Inflammatory macrophage treated with lipopolysaccharide for 4 hours (primary cell): ENCODE measurements at places on chromosomes 5 and 9.

DNA sequence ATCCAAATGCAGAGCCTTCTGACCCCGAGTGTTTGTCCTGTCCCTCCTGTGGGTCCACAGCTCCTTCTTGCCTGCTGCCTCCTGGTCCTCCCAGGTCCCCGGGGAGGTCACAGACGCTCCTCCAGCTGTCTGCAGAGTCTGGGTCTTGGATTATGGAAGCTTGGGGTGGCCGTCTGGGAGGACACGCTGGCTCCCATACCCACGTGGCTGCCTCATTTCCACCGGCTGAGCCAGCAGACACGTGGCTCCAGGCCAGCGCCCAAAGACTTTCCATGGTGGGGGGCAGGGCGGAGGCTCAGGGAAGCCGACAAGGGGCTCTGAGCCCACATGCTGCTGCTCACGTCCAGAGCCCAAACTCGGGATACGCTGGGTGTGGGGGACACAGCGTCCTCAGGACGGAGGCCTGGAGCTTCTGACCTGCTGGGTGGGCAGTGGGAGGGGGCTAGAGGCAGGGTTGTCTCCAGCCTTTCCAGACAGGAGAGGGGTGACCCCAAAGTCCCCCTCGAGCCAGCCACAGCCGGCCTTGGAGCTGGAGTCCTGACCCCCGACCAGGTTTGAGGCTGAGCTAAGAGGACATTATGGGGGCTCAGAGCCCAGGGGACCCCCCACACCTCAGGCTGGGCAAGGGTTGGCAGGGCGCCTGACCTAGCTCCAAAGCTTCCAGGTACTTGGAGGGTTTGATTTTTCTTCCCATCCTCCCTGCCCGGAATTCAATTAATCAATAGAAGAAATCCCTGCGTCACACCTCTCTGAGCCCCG is 24.2 kb upstream of the RNU6ATAC start:
- DNase-seq = no peak

GRCh38 chr9:90909225-90909624 is 107.6 kb downstream of the SYK start:
- no peak for DNase-seq

- no peak for DNase-seq
Measured at GRCh38 chr9:18154661-18155060, 319.3 kb upstream of the ADAMTSL1 start.

DNA sequence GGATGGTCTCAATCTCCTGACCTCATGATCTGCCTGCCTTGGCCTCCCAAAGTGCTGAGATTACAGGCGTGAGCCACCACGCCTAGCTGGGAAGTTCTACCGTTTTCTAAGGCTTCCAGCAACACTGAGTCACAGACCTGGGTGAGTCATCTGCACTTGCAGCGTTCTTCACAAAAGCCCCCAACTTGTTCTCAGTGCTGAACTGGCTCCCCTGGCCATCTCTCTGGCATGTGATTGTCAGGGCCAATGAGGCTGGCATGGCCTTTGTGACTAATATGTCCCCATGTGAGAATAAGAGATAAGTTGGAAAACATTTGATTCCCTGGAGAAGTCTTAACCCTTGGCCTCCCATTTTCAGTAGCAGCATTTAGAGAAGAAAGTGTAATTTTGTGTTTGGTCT is 124.4 kb downstream of the WDR41 start:
- DNase-seq = no peak

- DNase-seq = no peak
Measured at GRCh38 chr9:16848179-16848578, 22.3 kb downstream of the BNC2 start.

GRCh38 chr5:125326150-125326510 is 579.7 kb upstream of the ZNF608 start:
- no peak for DNase-seq

GRCh38 chr5:55582256-55582655 is 47.5 kb upstream of the PLPP1 start:
- peak; percentile 60 for DNase-seq

GRCh38 chr5:172624083-172624995 is 16.7 kb upstream of the NEURL1B start:
- no peak for DNase-seq

DNA sequence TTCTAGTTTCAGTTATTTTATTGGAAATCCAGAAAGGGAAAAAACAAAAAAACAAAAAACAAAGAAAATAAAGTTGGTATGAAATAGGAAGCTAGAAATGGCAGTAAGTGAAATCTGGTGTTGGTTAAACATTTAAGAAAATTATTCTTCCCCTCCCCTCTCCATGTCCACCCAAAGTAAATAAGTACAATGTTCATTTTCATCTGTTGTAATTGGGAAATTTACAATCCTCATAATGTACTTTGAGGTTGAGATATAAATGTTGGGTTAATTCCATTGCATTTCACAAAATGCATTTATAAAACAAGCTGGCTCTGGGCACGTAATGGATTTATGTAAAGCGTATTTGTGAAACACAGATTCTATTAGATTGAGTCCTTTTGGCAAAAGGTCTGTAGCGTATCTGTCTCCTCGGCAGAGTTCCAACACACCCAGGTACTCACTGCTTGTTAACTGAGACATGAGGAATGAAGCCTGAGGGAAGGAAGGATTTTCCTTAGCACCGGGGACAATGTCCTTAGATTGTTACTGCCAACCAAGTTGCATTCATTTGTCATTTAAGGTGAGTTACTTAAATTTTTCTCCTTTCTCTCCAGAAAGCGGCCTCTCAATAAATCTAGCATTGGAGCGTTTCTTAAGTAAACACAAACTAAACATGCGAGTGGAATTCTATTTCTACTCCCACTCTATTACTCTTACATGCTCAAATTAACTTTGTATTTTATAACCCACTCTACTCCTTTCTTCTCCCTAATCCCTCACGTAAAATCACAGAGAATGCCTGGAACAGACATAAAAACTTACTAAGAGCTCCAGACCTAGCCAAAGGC is 912.3 kb upstream of the WWC1 start:
- DNase-seq = no peak

- DNase-seq = no peak
Measured at GRCh38 chr5:113059232-113060040, 82.8 kb downstream of the DCP2 start.

DNA sequence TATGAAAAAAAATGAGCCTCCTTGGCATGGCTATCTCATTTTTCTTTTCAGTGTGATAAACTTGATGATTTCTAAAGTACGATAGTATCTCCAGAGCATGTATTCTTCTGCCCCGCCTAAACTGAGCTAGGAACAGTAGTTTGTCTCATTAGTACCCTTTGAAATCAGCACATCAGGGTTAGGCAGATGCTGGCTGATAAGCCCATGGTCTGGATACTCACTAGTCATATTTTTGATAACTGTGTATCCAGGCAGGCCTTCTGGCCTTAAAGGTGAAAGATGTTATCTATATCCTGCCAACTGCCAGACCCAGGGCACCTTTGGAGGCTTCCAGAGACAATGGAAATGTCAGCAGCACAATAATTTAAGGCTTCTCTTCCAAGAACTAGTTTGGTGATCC is 103.8 kb downstream of the GIN1 start:
- DNase-seq = no peak

DNA sequence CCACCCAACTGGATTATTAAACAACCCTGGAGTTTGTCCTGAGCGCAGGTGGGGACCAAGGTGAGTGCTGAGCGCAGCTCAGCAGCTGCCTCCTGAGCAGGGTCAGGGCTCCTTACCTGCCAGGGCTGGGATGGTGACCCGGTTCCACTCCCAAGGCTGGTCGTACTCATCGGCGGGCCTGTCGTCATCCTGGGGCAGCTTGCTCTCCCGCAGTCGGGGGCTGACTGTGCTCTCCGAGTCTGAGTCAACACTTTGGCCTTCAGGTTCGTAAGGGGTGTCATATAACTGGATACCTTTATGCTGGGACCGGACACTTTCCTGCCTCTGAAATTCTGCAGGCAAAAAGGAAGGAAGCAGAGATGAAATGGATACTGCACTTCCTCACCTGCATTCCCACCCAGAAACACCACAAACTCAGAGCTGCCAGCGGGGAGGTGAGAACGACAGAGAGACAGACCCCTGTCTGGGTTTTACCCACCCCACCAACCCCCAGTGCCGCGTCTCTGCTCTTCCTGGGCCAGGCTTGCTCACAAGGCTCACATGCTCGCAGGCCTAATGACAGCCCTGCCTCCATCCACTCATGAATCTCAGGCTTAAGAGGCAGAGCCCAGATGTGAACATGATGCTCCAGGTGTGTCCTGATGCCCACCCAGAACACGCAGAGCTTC is 70.7 kb upstream of the SLC25A51 start:
- DNase-seq = no peak

GRCh38 chr9:86280580-86280979 is 1.8 kb downstream of the ISCA1 start:
- no peak for DNase-seq

DNA sequence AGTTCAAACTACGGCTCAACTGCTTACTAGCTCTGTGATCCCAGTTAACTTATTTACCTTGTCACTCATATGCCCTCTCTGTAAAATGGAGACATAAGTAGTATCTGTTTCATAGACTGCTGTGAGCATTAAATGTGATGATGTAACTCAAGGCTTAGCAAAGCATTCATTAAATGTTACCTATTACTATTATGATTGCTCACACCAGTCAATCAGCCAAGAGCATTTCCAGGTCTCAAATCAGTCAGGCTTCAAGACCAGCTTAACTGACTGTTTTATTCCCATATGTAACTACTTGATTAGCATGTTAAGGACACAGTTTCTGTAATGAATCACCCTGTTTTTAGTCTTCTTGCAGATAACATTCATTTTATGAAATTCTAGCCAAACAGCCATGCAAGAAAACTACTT is 413.3 kb downstream of the MLLT3 start:
- DNase-seq = no peak
